ENCODE measurements at places on chromosomes 4 and X.
A peak's percentile ranks its signal among the peaks of the same experiment; 100 is the strongest.

DNA sequence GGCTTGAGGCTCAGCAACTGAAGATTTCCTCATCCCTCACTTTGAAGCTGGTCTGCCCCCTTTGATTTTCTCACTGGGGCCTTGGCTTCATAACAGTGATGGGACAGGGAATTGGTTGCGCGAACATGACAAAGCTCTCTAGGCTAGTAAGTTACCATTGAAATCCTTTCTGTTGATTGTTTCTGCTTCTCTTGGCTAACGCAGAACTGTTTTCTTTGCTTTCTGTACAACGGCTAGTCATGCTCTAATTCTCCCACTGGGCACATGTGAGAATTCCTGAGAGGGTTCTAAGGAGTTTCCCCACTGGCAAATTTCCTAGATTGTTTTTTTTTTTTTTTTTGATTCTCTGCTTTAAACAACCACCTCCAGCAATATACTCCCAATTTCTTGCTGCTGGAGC is 738.6 kb downstream of the PCDH7 start:
- no peak for DNase-seq

DNA sequence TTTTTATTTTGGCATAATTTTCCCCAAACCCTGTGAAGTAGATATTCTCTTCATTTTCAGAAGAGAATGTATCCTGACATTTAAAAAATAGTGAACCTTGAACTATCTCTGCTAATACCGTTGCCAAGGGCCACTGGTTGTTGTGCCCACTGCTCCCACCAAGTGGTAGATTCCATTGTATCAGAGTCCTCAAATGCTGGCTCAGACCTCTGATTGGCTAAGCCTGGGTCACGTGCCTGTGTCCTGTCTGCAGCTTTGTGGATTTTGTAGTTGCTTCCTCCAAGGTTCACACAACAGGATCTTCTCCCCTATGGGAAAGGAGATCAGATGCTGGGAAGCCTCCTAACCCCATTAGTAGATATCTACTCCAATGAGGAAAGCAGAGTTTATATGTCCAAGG is 104.8 kb upstream of the CASK start:
- DNase-seq = no peak

DNA sequence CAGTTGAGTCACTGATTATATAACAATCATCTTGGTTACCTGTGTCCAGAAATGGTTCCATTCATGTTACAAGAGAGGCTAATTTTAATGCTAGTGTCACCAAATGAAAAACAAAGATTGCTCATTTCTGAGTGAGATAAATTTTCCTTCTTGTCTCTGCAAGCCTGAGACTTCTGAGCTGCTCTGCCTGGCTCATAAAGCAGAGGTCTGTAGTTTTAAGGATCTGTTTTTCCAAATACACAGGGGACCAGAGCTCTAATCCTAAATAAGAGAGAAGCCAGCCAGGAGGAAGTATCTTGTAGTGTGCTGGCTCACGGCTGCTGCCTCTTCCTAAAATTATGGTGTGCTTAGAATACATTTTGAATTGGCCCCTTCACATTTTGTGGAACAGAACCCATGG is 42.6 kb downstream of the CLDN34 start:
- DNase-seq = no peak

GRCh38 chr4:144313370-144313769 is 172.9 kb upstream of the GYPA start:
- DNase-seq = no peak

GRCh38 chrX:119604766-119605463 is 1.3 kb downstream of the NKRF start:
- no peak for DNase-seq

- no peak for DNase-seq
Measured at GRCh38 chr4:113221990-113222389, 172.5 kb downstream of the ANK2 start.

- DNase-seq = no peak
Measured at GRCh38 chrX:118685393-118685792, 42.0 kb upstream of the IL13RA1 start.

DNA sequence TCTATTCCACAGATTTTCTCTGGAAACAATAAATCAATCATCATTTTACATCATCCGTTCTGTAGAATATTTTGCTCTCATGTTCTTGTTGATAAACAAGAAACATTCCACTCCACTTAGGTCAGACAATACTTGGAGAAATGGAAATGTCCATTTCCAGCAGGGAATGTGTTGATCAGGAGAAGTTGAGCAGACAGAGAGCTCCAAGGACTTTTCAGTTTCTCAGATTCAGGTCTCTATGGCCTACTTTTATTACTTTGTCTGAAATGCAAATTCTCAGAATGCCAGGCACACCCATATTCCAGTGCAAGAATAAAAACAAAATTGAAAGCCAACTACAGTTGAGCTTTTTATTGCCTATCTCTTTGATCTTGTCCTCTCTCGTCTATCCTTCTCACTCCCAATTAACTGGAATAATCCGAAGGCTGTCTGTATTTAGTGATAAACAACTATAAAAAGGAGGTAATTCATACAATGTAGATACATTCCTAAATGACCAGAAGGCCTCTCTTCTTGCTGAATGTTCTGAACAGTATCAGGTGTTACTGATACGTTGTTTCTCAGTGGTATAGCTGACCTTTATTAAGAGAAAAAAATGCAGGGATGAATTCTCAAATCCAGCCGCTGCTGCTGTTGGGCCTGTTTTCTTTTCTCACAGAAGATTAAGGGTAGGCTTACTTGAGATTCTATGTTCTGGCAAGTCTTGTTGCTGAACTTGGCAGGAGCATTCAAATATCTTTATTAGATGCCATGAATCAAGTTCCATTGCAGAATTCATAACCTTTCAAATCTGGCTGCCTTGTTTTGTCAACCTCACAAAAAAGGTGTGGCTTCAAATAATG is 72.1 kb downstream of the HPGD start:
- no peak for DNase-seq

DNA sequence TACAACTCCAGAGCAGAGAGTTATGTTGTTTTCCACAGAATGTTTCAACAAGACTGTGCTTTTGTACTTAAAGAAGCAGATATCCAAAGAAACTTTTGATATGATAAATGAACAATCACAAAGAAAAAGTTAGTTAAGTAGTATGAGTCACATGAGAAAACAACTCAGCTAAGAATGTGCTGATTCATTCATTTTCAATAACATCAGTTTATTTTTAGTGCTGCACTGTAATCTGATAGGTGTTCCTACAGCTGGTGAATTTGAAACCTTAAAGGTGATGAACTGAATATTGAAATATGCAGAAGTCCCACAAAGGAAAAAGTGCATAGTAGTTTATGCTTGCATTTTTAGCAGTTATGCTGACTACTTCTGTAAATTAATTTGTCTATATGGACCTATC is 180.3 kb upstream of the TENM3 start:
- no peak for DNase-seq

DNA sequence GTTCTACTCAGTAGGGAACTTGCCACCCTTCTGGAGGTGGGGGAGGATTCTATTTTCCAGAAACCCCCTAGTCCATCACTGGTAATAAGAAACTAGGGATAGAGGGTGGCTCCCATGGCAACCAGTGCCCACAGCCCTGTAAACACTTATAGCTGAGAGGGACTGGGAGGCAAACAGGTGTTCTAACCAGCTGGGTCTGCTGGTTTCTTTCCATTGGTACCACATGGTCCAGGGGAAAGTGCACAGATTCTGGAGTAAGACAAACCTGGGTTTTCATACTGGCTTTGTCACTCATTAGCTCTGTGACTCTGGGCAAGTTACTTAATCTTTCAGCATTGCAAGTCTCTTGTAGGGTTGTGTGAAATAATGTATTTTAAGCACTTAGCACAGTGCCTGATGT is 26.9 kb downstream of the IGSF1 start:
- no peak for DNase-seq

DNA sequence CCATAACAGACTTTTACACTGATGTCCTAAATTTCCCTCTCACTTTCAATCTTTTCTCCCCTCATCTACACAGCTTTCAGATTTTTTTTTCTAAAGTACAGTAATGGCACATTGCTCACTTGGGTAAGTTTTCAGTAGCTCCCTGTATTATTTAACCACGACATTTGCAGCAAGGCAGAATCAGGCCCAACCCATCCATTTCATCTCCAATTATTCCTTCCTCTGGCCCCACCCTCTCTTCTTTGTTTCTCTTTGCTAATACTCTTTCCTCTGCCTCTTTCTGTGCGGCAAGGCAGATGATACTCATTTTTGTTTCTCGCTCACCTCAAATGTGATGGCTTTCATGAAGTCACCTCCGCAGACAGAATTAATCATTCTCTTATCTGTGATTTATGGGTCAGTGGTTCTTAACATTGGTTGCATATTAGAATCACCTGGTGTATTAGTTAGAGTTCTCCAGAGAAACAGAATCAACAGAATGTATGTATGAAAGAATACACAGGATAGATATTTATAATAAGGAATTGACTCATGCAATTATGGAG is 43.4 kb upstream of the GATB start:
- DNase-seq = no peak

GRCh38 chr4:28639747-28640146 is 1779.1 kb downstream of the STIM2 start:
- DNase-seq = no peak

GRCh38 chr4:176270669-176271068 is 1.6 kb upstream of the ASB5 start:
- peak; percentile 19 for DNase-seq

DNA sequence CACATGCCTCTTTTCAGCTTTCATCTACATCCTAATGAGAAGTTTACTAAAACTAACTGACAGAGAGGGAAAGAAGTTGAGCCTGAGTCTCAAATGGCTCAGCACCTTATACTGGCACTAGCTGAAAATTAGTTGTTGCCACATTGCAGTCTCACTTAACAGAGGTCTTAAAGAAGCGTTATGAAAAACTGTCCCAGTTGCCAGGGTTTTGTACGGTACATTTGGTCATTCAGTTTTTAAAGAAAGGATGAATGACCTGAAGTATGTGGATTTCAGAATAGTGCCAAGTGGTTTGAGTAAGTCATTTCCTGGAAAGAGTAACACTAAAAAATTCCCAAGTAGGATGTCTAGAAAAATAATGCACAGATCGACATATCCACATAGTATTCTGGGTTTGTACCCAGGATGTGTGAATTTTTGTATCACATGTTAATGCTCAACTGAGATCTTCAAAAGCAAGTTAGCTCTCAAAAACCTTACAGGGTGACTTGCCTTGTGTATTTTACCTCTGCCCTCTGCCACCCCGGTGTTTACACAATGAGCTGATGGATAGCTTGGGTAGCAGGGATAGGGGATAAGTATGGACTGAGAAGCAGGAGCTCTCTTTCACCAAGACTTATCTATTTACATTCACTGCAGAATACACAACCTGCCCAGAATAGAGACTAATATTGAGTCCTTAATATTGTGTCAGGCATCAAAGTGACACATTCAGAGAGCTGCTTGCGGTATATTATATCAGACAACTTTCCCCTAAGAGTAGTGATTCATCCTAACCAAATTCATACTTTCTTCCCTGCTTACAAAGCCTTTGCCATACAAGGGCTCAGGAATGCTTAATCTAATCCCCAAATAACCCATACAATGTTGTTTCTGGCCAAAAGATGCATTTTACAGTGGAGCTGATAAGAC is 1075.7 kb upstream of the PABPC4L start:
- no peak for DNase-seq

- DNase-seq = no peak
Measured at GRCh38 chr4:60400593-60400992, 799.5 kb upstream of the ADGRL3 start.

- DNase-seq = no peak
Measured at GRCh38 chr4:22458098-22458497, 57.8 kb downstream of the ADGRA3 start.

GRCh38 chr4:140256335-140256734 is 102.4 kb upstream of the MAML3 start:
- peak; percentile 55 for DNase-seq

GRCh38 chrX:107711521-107712181 is 63.9 kb downstream of the TSC22D3 start:
- no peak for DNase-seq

- no peak for DNase-seq
Measured at GRCh38 chr4:151248519-151248918, 28.4 kb upstream of the PRSS48 start.

DNA sequence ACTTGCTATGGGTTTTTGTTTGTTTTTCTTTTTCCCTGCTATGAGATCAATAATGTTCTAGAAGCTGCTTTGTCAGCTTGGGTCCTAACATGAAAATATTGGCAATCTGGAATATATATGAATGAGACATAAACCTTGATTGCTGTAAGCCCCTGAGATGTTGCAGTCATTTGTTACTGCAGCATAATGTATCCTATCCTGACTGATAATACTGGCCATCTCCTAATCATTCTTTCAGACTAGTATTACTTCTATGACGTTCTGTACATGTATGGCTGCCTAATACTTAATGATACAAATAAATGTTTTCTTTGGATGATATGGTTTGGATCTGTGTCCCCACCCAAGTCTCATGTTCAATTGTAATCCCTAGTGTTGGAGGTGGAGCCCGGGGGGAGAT is 19.3 kb upstream of the SLAIN2 start:
- no peak for DNase-seq

DNA sequence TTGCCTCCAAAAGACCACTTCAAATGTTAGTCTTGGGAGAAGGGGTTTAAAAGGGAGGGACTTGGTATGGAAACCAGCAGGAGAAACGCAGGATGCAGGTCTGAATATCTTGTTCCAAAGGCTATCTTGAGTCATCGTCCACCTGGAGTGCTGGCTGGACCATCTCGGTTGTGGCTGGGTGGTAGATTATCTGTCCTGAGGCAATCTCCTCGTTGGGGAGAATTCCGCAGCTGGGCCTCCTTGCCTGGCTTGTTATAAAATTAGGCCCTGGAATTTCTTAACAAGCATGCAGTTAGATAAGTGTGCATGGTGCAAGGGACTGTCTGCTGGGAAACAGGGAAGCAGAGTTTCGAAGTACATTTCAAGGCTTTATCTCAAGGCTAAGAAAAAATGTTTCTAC is 2045.7 kb upstream of the TENM3 start:
- no peak for DNase-seq

- no peak for DNase-seq
Measured at GRCh38 chr4:94934864-94935263, 177.1 kb downstream of the BMPR1B start.

DNA sequence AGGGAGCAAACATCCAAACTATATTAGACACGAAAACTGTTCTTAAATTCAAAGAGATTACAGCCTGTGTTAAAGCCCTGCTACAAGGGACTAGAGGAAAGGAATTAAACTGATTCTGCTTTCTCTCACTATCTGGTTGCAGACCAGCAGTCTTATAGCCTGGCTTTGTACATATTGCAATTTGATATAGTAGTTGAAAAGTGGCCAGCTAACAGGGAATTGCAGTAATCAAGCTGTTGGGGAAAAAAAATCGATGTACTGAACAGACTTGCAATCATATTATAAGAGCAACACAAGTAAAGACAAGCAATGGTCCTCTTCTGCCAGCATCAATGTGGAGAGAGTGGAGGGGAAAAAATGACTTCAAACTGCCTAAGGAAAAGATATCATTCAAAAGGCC is 364.4 kb upstream of the EPHA5 start:
- no peak for DNase-seq

- DNase-seq = peak; percentile 0
Measured at GRCh38 chrX:115344885-115345614, 55.5 kb downstream of the LUZP4 start.

DNA sequence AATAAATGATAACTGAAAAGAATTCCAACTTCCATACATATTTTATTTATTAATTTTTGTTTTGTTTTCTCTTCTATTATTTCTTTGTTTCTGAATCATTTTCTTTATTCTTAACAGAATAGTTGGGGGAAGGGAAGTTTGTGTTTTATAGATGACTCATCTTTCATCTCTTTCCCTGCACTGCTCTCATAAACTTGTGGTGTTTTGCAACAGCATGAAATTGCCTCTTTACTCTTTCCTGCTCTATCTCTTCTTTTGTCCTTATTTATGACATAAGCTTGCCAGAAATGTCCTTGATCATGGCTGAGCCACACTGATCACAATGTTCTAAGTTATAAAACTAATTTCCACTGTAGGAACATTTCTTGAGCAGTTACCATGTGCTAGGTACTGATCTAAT is 22.3 kb downstream of the QRFPR start:
- no peak for DNase-seq
